ENCODE measurements at places on chromosomes 6 and 20.

- DNase-seq = no peak
Measured at GRCh38 chr6:166087852-166088251, 79.8 kb downstream of the TBXT start.

GRCh38 chr20:33124261-33124660 lies 43.7 kb upstream of the BPIFA2 start:
- no peak for DNase-seq

- DNase-seq = no peak
Measured at GRCh38 chr6:157592541-157592940, 211.6 kb downstream of the ZDHHC14 start.

- DNase-seq = no peak
Measured at GRCh38 chr20:40686434-40686882, 2.6 kb downstream of the MAFB start.

GRCh38 chr6:89818977-89819335 lies 638 bp downstream of the MDN1 start:
- DNase-seq = peak; percentile 41

DNA sequence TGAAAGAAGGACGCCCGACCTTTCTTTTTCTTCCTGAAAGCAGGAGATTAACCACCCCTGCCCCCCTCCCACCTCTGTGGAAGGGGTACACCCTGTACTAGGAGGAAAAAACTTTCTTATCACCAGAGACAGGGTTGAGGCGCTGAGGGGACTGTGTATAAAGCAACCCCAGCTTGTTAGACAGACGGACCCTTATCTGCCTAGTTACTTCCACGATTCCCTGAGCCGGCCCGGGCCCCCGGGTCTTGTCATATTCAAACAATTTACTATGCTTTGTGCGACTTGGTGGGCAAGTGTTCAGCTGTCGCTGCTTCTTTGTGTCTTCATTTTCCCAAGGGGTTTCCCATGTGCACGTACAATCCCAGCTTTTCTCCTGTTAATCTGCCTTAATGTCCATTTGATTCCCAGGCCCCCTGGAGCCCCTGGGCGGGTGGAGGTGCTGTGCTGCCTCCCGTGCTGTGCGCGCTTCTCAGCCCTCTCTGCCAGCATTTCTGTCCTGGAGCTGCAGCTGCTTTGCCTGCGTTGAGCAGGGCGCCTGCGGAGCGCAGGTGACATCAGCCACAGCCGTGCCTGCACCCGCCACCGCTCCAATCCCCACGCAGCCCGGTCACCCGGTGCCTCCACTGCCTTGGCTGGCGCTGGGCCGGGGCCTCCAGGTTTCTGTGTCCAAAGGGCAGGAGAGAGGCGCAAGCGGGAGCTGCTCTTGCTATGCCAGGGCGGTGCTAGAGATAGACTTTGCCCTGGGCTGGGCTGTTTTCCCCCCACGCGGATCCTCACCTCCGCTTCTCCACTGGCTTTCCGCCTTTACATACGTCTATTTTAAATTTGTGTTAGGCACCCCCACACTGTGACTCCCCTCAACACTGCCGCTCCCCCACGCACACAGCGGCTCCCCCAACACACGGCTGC lies 96.2 kb downstream of the TTLL2 start:
- no peak for DNase-seq

- peak; percentile 21 for DNase-seq
Measured at GRCh38 chr6:152338335-152339125, 298.6 kb downstream of the SYNE1 start.

- peak; percentile 15 for DNase-seq
Measured at GRCh38 chr20:6533351-6533750, 234.1 kb upstream of the BMP2 start.

- DNase-seq = no peak
Measured at GRCh38 chr6:90175627-90176538, 120.8 kb downstream of the BACH2 start.

DNA sequence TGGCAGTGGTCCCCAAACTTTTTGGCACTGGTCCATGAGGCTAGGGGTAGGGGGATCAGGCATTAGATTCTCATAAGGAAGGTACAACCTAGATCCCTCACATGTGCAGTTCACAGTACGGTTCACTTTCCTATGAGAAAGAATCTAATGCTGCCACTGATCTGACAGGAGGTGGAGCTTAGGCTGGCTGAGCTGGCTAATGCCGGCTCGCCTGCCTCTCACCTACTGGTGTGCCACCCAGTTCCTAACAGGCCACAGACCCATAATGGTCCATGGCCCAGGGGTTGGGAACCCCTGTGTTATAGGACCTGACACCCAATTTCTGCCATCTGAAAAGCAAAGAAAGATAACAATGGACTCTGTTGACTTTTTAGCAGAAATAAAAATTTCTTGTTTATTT lies 199.6 kb downstream of the GMPR start:
- DNase-seq = no peak

- DNase-seq = no peak
Measured at GRCh38 chr6:150032598-150032997, 7.3 kb upstream of the RAET1L start.

- DNase-seq = peak; percentile 78
Measured at GRCh38 chr6:44475779-44476434, 88.4 kb downstream of the CDC5L start.

DNA sequence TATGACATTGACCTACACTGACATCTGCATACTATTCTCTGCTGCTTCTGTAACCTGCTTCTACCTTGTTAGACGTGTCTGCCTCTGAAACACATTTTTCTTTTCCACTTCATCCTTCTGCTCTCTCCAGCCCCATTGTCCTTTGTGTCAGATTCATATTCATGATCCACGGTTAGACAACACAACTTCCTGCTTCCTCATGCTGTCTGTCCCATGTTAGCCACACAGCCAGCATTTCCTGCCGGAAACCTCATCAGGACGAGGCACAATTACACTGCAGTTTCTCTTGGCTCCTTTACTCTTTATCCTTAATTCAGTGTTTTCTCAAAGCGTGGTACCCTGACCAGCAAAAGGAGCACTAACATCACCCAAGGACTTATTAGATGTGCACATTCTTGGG lies 150.2 kb downstream of the TBC1D7 start:
- peak; percentile 10 for DNase-seq

GRCh38 chr20:42401613-42402012 lies 783.4 kb upstream of the CHD6 start:
- peak; percentile 42 for DNase-seq

GRCh38 chr20:41017448-41018042 lies 11.1 kb upstream of the TOP1 start:
- DNase-seq = no peak

DNA sequence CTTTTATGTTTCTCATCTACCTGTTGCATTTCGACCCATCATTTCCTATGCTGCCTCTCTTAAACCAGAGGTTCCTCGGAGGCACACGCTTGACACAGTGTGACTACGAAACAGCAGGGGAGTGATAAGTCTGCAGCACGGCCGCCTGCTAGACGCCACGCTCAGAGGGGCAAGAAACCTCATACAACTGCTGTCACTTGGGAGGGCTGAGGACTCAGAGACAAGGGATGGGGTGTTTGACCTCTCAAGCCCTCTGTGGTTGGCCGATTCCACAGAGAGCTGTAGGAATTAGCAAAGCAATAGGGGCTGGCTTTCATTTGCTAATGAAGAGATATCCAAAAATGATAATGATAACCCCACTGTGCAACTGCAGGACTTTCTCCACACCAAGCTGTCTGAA lies 372.5 kb downstream of the ZFAND3 start:
- no peak for DNase-seq

- peak; percentile 58 for DNase-seq
Measured at GRCh38 chr20:20664795-20665589, 47.5 kb downstream of the RALGAPA2 start.

DNA sequence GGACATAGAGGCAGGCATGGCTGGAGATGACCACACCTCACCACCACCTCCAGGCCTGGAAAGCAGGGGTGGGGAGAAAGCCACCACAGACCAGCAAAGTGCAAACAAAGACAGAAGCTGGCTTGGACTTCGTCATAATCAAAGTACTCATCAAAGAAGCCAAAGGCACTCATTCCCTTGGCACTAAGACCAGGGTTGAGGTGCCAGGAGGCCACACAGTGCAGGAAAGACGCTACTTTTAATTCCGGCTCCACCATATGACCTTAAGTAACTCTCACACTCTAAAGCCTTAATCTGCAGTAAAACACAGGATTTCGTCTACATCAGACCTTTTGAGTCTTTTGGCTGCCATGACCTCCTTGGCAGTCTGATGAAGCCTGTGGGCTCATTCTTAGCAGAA lies 123.1 kb downstream of the HIVEP2 start:
- DNase-seq = peak; percentile 25

DNA sequence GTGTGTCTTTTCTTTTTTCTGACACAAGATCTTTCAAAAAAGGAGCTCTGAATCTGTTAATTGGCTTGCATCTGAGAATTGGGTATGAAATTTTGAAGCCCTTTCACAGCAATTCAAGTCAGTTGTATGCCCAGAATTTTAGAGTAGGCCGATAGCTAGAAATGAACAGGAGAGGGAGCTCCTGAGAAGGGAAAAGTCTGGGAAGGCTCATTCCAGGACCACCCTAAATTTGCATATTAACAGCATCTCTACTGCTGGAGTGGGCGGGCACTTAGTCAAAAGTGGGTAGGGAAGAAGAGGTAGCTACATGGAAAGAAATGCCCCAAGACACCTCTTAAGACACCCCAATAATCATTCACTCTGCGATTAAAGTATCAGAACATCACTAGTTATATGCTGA lies 928.3 kb downstream of the TBC1D32 start:
- DNase-seq = no peak

DNA sequence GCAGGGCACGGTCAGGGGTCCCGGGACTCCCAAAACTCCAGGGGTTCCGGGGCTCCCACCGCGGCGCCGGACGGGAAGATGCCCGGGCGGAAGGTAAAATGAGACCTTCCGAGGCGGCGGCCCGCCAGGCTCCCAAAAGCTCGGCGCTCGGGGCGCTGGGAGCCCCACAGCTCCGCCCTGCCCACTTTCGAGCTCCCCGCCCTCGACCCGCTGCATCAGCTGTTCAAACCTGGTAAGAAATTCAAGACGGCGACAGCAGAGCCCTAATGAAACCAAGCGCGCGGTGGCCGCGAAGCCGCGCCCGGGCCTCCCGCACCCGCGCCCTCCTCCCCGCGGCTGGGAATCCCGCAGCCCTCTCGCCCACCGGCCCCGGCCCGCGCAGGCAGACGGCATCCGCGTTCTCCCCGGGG lies 369 bp downstream of the SLC4A11 start:
- peak; percentile 42 for DNase-seq

DNA sequence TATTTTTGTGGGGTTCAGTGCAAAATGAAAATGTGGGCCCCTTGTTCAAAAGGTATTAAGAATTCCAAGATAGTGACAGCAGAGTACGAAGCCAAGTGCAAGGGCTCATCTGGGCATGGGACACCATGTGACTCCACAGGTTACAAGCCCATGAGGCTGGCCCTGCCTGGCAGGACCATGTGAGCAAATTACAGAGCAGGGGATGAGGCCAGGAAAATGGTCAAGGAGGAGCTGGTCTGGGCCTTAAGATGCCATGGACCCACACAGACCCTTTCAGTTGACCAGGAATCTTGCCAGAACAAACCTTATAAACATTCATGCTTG lies 86.9 kb downstream of the SNX5 start:
- no peak for DNase-seq

GRCh38 chr6:27812805-27813492 lies 99.2 kb downstream of the OR2B2 start:
- DNase-seq = no peak

GRCh38 chr20:35344354-35344837 lies 52.2 kb upstream of the FAM83C start:
- no peak for DNase-seq

- no peak for DNase-seq
Measured at GRCh38 chr6:107144666-107145065, 29.4 kb upstream of the BEND3 start.

GRCh38 chr20:37968841-37969401 lies 64.3 kb downstream of the TTI1 start:
- DNase-seq = no peak

DNA sequence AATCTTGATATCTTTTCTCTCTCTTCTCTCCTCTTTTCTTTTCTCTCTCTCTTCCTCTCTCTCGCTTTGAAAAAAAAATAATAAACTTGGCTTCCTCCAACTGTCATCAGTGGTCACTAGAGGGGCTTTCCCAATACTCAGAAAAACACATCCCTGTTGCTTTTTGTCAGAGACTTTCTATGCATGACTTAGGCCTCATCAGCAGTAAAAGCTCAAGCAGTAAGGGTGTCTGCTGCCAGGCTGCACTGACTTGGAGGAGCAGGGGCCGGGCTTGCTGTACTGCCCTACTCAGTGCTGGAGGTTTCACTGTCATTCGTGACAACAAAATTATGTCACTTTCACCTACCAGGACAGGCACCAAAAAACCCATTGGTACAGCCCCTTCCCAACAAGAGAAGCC lies 272.0 kb downstream of the ADGB start:
- DNase-seq = no peak

DNA sequence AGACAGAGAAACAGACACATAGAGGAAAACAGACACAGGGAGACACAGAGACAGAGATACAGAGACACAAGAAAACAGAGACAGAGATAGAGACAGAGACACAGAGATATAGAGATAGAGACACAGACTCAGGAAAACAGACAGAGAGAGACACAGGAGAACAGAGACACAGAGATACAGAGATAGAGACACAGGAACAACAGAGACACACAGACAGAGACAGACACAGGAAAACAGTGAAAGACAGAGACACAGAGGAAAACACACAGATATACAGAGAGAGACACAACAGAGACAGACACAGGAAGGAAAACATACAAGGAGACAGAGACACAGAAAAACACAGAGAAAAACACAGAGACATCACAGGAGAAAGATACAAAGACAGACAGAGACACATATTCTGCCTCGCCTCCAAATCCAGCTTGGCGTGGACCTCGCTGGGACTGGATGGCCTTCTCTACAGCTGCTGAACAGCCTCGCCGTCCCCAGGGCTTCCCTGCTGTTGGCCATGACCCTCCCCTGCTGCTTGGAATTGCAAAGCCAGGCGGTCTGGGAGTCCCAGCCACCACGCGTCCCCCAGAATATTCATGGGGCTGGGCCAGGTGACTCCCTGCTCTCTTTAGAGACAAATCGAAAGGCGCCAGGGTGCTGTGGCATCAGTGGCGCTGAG lies 36.8 kb downstream of the NTSR1 start:
- DNase-seq = peak; percentile 66

DNA sequence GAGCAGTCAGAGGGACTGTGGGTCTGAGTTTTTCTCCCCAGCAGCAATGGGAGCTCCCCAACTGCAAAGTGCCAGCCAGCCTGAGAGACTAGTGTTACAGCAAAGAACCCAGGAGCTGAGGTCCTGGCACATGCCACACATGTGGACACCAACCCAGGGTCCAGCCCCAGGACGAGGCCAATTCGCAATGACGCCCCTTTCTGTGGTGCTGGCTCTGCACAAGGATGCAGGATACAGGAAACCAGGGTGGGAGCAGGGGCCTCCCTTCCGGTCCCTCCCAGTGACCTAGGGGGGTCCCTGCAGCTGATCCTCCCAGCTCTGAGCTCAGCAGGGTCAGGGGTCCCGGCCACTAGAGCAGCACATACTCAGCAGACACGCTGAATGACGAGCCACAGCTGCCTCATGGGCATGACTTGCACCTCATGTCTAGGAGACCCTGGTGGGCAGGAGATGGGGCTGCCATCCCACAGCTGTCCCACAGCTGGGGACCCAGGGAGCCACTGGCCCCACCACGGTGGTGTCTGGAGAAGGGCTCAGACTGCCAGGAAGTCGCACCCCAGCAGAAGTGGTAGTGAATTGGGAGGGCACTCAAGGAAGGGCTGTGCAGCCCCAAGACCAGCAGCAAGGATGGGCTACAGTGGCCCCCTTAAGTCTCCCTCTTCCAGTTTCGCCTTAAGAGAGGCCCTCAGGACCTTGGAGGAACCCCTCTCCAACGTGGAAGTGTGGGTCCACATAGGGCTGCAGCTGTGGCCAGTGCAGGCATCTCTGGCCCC lies 3.6 kb downstream of the ARFRP1 start:
- DNase-seq = peak; percentile 4

Data from muscle of leg (tissue), 16 donors.